ENCODE measurements at places on chromosomes 2 and 18.

DNA sequence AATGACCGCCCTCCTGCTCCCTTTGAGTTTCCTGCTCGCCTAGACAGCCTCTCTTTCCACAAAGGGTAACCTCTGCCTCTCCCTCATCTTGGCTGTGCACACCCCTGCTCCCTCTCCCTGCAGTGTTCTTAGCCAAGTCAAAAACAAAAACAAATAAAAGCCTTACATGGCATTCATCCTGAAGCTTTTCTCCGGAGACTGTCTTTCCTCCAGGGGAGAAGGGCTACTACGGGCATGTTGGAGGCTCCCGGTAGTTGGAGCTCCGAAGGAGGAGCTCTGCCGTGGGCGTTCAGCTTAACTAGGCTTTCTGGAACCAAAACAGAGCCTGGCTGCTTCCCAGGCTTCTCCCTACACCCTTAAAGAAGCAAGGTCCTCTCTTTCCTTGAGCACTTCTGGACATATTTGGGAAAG lies 104.2 kb downstream of the TPGS2 start:
- DNase-seq, result no peak

DNA sequence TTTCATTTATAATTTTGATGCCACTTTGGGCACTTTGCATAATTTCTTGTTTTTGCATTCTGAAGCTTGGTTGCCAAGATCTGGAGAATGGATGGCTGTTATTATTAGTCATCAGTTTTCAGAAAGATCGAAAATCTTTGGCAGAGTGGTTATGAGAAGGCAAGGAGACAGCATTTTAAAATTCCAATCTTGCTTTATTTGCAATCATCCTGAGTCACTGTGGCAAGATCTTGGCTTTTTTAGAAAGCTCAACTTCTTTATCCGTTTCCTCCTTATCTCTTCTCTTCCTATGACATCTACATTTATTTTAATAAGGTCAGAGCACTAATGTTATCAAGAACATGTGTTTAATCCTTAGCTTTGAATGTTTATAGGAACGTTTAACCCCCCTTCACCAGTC lies 31.1 kb upstream of the EIF2AK3 start:
- no peak for DNase-seq

DNA sequence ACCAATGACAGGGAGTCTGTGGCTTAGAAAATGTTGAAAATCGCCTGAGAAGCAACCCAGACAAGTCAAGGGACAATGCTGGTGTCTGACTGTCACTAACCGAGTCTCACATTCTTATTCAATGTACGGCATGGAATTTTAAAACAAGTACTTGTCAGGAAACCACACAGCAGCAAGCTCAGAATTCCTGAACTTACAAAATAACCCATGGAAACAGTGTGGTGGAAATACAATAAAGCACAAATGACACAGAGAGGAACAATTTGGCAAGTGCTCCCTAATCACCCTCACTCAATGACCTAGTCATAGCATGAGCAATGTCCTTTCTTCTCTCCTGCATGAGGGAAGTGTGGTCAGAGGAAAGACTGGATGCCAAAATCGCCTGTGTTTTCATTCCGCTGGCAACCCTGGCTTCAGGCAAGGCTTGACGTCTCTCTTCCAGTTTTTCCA lies 154.0 kb downstream of the SATB2 start:
- peak; percentile 10 for DNase-seq

GRCh38 chr18:32552421-32553030 lies 81.8 kb upstream of the GAREM1 start:
- no peak for DNase-seq

DNA sequence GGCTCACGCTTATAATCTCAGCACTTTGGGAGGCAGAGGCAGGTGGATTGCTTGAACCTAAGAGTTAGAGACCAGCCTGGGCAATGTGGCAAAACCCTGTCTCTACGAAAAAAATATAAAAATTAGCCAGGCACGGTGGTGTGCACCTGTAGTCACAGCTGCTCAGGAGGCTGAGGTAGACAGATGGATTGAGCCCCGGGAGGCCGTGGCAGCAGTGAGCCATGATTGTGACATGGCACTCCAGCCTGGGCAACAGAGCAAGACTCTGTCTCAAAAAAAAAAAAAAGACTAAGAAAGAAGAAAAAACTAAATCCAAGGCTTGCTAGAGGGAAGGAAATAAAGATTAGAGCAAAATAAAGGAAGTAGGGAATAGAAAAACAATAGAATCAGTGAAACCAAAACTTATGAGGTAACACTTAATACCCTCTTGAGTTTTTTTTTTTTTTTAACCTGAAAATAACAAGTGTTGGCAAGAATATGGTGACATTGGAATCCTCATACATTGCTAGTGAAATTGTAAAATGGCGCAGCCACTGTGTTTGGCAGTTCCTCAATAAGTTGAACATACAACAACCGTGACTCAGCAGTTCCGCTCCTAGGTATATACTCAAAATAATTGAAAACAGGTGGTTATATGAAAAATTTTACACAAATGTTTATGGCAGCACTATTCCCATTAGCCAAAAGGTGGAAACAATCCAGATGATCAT lies 85.2 kb downstream of the EML4 start:
- DNase-seq, result no peak

- no peak for DNase-seq
These were observed 118.9 kb downstream of the ACAA2 start for GRCh38 chr18:49694402-49694801.

DNA sequence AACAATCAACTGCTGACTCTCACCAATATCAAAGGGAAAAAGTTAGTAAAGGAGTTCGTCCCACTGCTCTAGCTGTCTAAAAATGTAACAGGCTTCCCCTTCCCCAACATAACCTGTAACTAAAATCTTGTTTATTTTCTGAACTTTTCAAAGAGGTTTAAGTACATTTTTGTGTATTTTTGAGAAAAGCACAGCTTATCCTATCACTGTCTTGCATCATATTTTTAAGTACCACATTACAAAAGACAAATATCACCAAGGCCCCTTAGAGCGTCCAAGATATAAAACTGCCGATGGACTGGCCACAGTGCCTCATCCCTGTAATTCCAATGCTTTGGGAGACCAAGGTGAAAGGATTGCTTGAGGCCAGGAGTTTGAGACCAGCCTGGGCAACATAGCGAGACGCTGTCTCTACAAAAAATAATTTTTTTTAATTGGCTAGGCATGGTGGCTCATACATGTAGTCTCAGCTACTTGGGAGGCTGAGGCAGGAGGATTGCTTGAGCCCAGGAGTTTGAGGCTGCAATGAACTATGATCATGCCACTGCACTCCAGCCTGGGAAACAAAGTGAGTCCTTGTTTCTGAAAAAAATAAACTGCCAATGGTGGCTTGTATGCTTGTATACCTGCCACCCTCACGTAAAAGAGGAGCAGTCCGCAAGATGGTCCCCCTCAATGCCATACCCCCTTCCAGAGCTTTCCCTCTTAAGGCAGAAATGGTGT lies 21.2 kb upstream of the LAPTM4A start:
- no peak for DNase-seq

DNA sequence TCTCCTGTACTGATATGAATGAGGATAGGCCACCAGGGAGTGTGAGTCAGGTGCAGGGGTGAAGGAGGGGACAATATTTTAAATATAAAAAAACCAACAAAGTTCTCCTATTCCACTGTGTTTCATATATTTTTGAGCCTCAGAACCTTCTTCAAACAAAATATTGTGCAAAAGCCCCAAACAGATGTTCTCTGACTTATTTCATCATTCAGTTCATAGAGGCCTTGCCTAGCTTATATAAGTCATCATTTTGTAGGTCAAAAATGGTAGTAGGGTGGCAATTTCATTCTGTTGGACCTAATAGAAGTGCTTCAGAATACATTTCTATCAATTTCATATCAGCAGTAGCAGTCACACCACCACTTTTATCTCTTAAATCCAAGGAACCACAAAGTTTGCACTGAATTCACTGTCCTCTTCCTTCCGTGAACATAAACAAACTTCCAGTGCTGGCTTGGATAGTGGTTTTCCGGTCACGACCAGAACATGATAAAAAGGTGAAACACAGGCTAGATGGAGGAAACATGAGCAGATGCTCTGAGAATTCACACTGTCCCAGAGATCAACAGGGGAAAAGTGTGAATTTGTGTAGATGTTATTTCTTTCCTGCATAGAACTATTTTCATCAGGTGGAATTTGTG lies 99.1 kb downstream of the EN1 start:
- DNase-seq, result no peak

DNA sequence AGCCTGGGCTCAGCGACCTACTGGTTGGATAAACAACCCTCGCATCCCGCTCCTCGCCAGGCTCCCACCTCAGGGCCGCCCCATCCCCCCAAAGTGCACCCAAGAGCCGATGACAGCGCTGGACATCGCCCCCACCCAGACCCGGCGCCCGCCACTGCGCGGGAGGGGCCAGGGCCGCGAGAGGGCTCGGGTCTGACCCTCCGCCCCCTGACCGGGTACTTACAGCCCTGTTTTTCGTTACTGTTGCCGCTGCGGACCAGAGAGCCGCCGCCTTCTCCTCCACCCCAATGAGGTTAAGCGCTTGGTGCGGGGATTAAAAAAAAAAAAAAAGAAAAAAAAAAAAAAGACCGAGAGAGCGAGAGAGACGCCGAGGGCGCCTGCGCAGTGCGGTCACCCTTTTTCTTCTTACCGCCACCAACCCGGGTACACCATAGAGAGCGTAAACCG lies at the start of gene CLASP1:
CLASP1 (minus strand) TSS at position 314 of the 447 bp plus-strand sequence. CDS start 43,567 bp downstream, outside the sequence.
- DNase-seq, result no peak

GRCh38 chr2:212770240-212770639 lies 231.6 kb upstream of the ERBB4 start:
- no peak for DNase-seq

GRCh38 chr2:100408104-100408503 lies 9.4 kb downstream of the CHST10 start:
- no peak for DNase-seq

GRCh38 chr2:6506859-6507258 lies 358.8 kb downstream of the CMPK2 start:
- no peak for DNase-seq

GRCh38 chr2:37652199-37652640 lies 19.2 kb downstream of the CDC42EP3 start:
- no peak for DNase-seq

- DNase-seq, result no peak
These were observed 3.3 kb downstream of the KLHL29 start for GRCh38 chr2:23388294-23388693.

DNA sequence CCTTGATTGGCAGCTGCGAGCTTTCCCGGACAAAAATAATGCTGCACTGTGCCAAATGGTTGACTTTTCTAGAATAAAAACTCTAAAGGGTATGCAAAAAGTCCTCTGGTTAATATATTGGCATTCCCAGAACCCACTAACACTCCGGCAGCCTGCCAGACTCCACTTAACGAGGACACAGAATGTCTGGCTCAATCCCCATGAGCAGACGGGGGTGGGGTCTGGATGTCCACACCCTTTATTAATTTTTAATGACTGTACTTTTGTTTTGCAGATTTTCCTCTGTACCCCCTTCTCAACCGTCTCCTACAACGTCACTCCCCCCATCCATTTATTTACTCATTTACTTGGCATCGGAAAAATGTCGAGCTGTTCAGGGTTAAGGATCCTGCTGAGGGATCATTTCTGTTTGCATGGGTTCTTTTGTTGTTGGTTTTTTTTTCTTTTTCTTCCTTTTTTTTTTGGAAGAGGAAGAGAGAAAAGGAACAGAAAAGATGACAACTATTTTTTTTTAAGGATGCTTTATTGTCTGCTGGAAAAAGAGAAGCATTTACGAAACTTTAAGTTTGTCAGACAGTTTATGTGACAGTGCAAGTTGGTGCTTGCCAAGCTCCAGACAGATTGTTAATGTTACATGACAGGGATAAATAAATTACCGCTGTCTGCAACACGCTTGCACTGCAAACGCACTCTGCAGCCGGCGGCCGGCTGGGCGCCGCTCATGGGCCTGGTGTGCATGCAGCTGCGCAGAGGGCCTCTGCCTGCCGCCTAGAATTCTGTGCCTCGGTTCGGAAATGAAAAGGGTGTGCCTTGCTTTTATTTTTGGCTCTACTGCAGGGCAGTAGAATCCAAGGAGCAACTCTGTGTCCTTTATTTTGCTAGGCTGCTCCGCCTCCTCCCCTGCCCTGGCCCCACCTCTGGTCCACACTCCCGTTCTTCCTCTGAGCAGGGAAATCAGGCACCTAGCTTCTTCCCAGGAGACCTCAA lies 3.6 kb downstream of the LDLRAD4 start:
- no peak for DNase-seq

- no peak for DNase-seq
These were observed 5.0 kb downstream of the GAD1 start for GRCh38 chr2:170821531-170822289.

- no peak for DNase-seq
These were observed 51.2 kb downstream of the HNMT start for GRCh38 chr2:138015494-138015893.

DNA sequence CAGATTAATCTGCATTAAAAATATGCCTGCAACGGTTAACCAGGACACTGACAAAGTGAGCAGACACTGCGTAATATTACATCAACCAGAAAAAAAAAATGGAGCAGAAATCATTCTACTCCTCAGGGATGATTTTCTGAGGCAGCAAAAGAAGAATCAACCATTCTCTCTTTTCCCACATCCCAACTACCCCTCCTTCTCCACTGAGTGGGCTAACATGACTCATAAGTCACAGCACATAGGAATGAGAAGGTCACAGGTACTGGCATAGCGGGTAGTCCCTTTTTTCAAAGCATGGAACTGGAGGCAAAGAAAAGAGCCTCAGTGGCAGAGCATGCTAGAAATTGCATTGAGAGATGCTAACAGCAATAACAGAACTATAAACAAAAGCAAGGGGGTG lies 54.3 kb upstream of the TSPYL6 start:
- DNase-seq, result no peak

DNA sequence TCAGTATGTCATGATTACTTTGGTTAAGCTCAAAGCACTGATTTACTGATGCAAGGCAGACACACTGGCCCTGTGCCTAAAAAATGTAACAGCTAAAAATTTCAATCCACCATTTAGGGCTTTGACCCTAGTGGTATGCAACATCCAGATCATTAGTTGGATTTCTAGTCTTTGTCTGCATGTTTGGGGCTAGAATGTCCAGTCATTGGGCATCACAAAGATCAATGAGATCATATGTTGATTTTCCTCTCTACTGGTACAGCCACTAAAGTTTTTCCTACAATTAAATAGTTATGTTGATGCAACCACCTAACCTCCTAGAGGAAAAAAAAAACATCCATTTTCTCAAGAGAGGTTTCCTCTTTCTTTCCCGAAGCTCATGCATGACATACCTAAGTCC lies 53.4 kb upstream of the REV1 start:
- no peak for DNase-seq

GRCh38 chr2:60475123-60475830 lies 78.2 kb downstream of the BCL11A start:
- DNase-seq, result no peak

GRCh38 chr2:12428324-12428723 lies 288.4 kb upstream of the TRIB2 start:
- no peak for DNase-seq

GRCh38 chr18:48688961-48689360 lies 150.1 kb downstream of the CTIF start:
- DNase-seq, result no peak

GRCh38 chr2:227188292-227188691 lies 23.9 kb downstream of the COL4A3 start:
- DNase-seq, result no peak

GRCh38 chr2:109450574-109451273 lies 163.0 kb downstream of the SEPTIN10 start:
- no peak for DNase-seq

Measured in GOT3 (cell line).